ENCODE measurements at places on chromosomes 1 and 21.

DNA sequence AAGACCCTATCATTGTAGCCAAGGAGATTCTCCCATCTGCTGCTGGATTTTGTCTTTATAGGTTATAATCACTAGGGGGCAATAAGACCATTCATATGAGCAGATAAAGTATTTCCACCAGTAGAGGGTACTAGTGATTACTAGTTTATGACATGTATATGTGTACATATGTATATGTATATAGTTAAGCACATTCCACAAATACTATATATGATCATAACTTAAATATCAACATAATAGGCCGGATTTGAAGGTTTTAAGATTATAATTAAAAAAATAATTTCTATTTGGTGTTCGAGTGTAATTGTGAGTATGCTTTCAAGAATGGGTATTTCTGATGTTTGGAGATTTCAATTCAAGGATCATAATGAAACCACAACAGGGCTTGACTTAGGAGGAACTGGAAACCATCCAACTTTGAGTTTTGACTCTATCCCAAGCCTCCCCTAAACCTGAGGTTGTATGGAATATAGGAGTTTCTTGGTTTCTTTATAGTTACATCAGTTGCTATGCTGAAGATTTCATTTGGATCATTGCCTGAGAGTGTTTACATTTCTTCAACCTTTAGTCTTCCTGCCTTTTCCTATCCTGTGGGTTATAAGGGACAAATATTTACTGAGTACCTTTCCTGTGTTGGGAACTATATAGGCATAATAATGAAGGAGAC lies 16.9 kb downstream of the TCEANC2 start:
- DNase-seq: peak; percentile 67

DNA sequence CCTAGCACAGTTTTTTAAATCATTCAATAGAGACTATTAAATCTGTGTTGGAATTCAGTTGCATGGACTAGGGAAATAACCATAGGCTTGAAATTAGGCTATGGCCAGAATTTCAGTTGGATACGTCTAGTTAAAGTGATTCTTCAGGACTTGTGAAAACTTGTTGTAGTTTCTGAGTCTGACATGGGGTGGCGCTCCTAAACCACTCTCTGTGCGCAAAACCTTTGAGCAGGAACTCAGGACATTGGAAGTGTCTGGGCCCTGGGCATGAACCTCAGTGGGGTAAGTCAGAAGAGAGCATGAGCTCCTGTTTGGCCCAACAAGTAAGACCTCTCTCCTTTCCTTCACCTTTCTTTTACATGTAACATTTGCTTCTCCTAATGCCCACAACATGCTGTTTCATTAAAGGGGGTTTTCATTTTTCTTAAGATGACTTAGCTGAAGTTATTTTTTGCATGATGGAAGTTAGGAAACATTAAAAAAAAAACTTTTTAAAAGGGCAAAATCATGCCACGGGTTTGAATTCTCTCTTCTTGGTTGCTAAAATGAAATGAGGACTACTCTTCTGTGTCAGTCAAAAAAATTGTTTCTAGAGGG lies 17.1 kb upstream of the CCDC190 start:
- DNase-seq: peak; percentile 74

GRCh38 chr1:3070644-3071564 lies 1.9 kb downstream of the PRDM16 start:
- DNase-seq: no peak

DNA sequence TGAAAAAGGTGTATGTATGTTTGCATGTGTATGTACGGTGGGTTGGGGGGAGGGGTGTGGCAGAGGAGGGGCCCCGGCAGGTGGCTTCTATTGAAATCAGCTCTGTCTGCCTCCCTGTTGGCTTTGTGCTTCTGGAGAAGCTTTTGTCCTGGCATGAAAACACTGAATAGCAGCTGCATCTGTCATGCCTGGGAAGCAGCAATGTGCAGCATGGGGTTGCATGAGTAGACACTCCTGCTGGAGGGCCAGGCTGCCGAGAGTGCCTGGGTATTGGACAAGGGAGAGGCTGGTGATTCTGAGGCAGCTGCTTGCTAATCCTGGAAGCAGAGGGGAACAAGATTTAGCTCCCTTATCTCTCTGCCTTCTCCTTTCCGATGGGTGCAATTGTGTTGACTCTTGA lies 20.5 kb downstream of the MAPKAPK2 start:
- peak; percentile 68 for DNase-seq

GRCh38 chr1:107175102-107175909 lies 34.5 kb downstream of the NTNG1 start:
- no peak for DNase-seq

GRCh38 chr1:198540580-198540979 lies at the start of gene ATP6V1G3:
Gene ATP6V1G3, minus strand, starts transcription at chr1:198540680. Its CDS starts 30 bp downstream, at chr1:198540650.
- no peak for DNase-seq

DNA sequence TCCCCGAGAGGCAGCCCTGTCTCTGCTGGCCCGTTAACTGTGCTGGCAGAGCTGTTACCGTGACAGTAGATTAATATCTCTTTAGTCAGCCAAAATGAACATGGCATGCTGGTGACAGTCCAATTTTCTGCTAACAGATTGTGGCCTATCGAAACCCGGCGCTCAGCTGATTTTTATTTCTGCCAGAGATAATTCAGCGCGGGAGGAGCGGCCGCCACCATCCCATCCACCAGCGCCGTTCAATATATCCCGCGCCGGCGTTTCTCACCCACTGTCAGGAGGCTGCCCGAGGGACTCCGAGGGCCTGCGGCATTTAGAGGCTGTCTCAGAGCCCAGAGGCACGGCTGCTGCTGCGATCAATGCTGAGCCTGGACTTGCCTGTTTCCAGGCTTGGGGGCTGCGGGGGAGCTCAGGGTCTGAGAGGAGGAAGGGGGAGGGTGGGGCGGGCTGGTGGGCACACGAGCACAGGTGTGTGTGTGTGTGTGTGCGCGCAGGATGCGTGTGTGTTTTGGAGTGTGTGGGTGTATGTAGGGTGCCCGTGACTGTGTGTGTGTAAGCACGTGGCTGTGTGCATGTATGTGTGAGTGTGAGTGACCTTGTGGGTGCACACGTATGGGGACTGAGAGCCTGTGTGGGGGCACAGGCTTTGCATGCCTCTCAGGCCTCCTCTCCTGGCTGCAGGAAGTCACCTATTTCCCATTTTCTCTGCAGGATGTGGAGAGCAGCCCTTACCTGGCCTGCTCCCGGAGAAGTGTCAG lies 109.7 kb upstream of the ACTRT2 start:
- no peak for DNase-seq

DNA sequence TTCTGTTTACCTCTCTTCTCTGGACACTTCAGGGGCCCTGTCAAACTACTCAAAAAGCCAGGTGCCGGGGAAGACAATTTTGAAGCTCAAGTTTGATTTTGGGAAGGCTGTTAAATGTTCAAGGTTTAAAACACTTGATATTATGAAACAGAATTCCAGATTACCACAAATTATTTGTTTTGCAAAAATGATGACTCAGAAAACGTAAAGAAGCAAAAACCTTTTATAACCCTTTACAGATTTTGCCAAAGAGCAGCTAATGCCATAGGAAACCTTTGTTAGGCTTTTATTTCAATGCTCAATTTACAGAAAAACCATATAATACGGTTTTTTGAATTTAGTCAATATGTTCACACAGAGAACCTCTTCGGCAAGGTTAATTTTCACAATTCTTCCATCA lies 593.4 kb upstream of the ZP4 start:
- DNase-seq: peak; percentile 50

DNA sequence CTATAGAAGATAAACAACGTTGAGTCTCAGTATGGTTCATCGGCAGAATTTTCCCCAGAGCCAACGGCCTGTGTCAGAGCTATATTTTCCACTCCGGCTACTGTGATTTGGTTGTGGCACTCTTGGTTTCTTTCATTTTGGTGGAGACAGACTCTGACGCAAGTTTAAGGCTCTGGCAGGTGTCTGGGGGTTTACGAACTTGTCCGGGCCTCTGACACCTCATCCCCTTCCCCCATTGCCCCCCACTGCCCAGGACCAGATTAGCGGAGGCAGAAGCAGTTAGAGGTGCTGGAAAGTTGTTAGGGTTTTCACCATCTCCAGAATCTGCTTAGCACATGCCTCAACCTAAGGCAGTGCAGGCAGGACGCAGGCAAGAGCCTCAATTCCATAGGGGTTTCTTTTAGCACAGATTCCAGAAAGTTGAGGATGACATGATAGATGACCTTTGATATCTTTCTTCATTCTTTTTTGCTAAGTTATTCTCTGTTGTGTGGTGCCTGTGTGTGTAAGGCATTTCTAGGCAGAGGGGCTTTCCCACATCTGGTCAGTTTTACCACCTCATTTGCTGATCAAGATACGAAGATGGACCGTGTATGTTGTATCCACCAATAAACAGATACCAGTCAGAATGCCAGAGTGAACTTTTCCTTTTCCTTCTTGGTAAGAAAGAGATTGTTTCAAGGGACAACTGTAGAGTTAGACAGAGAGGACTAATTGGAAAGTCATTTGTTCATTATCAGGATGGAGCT lies 18.4 kb upstream of the IL10 start:
- no peak for DNase-seq

DNA sequence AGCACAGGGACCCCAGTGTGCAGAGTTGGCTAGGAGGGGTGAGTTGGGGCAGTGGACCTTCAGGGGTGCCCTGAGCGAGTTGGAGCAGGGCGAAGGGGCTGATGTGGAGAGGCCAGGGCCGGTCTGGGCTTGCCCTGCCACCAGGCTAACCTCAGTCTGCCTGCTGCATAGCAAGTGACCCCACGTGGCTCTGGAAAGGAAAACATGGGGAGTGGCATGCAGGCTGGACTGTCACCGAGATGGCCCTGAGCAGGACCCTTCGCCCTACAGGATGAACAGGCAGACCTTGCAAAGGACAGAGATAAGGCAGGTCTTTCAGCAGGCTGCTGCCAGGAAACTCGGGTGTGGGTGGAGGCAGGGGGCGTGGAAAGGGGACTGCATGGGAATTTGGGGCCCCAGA lies 51.5 kb downstream of the FOXO6 start:
- DNase-seq: no peak

GRCh38 chr1:7860130-7860529 lies 7.3 kb upstream of the UTS2 start:
- DNase-seq: no peak

- DNase-seq: no peak
Measured at GRCh38 chr1:202247837-202248795, 54.5 kb downstream of the LGR6 start.

- no peak for DNase-seq
Measured at GRCh38 chr1:9385801-9386573, 93.3 kb downstream of the SPSB1 start.

- DNase-seq: peak; percentile 23
Measured at GRCh38 chr1:220789532-220790147, 2.9 kb downstream of the MTARC1 start.

GRCh38 chr1:41161846-41162245 lies 80.3 kb downstream of the SCMH1 start:
- DNase-seq: no peak

- no peak for DNase-seq
Measured at GRCh38 chr1:167501515-167502191, 16.7 kb downstream of the CD247 start.

DNA sequence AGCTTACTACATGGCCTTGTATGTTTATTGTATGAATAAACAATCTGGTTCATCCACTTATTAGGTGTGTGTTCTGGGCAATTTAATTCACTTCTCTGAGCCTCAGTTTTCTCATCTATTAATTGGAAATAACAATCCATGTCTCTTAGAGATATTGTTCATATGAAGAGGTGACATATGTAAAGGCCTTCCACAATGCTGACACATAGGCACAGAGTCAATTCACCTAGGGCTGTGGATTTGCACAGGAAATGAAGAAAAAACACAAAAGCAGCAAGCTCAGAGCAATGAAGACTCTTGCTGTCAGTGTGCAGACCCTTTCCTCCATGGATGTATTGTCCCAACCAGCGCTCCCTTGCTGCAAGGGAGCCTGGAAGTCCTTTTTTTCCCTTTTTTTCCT lies 195.2 kb upstream of the CAMK1G start:
- DNase-seq: no peak

DNA sequence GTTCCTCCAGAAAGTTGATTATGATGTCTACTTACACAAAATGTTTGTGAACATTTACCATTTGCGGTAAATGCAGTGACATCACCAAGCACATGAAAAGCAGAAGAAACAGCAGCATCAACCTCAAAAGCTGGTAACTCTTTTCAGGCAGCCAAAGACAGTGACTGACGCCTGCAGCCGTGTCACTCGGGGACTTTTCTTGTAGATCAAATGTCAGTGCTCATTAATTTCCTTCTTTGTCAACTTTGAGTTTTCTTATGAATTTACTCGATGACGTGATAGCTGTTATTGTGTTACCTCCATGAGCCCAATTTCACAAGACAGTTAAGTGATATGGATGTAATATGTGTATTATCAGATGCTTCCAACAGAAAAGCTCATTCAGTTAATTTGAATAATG lies 92.5 kb downstream of the RIPK4 start:
- no peak for DNase-seq

GRCh38 chr1:41427122-41427913 lies 57.2 kb downstream of the EDN2 start:
- no peak for DNase-seq

- no peak for DNase-seq
Measured at GRCh38 chr1:22221233-22221780, 78.4 kb upstream of the WNT4 start.

DNA sequence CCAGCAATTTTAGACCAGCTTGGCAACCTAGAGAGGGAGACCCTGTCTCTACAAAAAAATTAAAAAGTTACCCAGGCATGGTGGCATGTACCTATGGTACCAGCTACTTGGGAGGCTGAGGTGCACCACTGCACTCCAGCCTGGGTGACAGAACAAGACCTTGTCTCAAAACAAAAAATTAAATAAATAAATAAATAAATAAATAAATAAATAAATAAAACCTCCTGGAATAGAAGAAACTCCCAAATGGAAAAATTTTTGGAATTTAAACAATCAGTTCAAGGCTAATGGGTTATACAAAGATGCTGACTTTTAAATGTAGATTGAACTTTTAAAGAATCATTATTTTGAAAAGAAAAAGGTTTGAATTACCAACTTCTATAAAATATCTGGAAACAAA lies 22.2 kb downstream of the UBR4 start:
- DNase-seq: no peak

DNA sequence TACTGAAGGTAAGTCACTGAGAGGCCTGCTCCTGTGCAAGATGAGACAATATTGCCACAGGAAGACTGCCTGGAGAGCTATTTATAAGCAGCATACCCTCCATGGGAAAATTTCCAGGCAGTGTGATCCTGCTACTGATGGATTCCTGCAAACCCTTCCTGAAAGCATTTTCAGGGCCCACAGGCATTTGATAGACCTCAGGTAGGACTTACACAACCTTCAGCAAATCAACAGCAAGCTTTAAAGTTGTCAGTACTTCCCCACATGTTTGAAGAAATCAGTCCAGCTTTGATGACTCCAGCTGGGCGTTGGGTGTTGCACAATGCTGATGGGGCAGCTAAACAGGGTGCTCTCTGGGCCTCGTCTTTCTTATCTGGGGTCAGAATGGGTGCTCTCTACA lies 108.8 kb downstream of the PLXNA2 start:
- peak; percentile 62 for DNase-seq

- DNase-seq: peak; percentile 9
Measured at GRCh38 chr1:20250340-20250989, 40.2 kb upstream of the VWA5B1 start.

- no peak for DNase-seq
Measured at GRCh38 chr1:223810586-223810985, 35.2 kb downstream of the TP53BP2 start.

- peak; percentile 53 for DNase-seq
Measured at GRCh38 chr1:172905452-172905851, 145.3 kb downstream of the TNFSF18 start.

- peak; percentile 54 for DNase-seq
Measured at GRCh38 chr1:215473943-215474342, 93.2 kb upstream of the KCTD3 start.

- DNase-seq: peak; percentile 85
Measured at GRCh38 chr1:179166663-179167417, 62.6 kb downstream of the ABL2 start.

GRCh38 chr1:246404078-246404477 lies 103.0 kb downstream of the SMYD3 start:
- DNase-seq: no peak

Measured in fibroblast of skin of right quadriceps (primary cell).